Left kidney (tissue), 8 donors: ENCODE measurements at places on chromosomes 1 and 21. TPM values are rescaled to one million over a fixed set of nuclear protein-coding genes. Genes with fewer than 3 reads are reported as not detected.

DNA sequence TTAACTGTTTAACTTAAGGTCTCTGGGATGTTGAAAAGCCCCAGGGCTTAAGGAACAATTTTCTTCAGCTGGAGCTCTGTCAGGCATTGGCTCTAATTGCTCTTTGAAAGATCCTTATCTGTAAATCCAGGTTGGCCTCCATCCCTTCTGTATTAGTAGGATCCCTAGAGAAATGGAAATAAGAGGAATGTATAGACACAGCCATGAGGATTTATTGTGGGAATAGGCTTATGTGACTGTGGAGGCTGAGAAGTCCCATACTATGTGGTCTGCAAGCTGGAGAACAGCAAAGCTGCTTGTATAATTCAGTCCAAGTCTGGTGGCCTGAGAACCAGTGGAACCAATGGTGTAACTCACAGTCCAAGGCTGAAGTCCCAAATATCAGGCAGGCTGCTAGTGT, 47.6 kb upstream of the VAV3 start:
- no peak for DNase-seq

DNA sequence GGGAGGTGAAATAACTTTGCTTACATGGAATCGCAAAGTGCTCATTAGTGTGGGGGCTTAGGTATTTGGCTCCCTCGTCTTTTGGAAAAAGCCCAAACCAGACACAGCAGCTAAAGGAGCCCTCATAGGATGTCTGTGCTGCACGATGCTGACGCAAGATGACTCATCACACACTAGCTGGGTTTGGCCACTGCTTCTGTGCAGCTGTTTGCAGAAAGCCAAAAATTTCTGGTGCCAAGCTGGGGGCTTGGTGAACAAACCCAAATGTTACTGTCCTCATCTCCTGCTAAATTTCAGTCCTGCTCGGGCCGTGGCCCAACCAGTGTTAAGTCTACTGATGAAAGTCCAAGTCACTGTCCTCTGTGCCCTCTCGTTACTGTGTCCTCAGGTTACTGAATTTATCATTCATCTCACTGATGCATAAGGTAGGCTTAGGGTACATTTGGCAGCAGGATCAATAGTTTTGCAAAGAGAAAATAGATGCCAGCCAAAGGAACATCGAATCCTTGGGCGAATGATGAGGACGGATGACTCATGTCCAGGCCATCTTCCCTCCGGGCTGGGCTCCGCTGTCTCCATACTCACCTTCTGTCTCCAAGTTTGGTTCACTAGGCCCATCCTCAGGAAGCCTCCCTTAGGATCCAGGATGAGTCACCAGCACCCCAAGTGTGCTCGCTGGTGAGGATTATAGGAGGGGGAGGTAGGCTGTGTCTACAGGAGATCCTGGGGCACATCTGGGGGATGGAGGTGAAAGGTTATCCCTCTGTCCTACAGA, 177.7 kb downstream of the ADSS2 start:
- no peak for DNase-seq

- no peak for DNase-seq
These were observed 82.0 kb upstream of the RGS1 start for GRCh38 chr1:192493584-192493983.

DNA sequence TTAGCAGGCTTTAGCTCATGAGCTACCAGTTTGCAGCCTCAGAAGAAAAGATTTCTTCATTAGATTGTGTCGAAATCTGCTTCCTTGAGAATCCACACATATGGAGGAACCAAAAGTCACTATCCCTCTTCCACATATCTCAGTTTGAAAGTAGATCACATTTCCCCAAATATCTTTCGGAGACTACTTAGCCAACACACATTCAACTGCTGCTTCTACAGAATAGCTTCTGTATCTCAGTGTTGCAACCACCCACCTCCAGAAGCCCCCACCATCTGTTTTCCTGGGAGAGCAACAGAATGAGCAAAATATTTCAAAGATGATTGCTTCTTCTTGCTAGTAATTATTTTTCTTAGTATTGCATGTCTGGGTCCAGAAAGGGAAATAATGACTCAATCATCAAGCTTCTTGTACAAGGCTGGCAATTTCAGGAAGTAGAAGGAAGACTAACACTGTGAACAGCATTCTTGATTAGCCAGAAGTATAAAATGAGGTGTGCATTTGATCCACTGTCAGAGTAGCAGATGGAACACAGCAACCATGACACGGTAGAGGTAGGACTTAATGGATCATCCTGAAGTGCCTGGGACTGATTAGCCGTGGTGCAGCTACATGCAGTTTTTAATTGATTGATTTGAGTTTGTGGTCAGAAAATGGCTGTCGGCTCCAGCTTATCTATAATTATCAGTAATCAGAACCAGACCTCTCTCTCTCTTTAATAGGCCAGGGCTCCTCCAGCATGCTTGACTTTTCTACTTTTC, 24.9 kb downstream of the ZC3H11B start:
- DNase-seq, result no peak

DNA sequence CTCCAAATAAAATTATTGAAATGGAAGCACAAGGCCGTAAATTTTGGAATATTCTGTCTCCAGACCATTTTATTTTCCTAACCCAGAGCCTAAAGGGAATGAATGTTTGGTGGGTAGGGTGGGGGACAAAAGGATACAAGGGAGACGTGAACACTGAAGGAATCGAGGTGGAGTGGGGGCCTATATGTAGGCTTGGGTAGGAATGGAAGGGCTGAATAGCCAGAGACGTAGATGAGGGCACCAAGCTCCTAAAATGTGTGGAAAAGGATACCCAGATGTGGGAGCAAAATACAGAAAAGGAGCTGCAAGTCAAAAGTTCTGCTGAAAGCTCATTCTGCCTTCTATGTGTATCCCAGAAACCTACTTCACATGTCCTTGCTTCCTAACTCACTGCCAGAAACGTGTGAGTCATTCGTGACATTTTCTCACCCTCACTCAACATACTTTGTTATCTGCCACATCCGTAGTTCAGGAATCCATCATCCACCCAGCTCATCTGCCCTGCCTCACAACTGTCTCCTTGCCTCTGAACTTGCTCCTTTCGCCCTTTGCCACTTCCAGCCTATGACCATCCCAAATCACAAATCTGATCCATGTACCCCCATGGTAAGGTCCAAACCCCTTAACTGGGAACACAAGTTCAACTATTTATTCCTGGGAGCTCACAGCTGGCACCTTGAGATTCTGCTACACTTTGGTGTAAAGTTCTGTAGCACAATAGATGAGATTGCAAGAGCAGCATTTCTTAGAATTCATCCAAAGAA, 84.1 kb upstream of the PRDX6 start:
- DNase-seq, result no peak

Gene FAM3B
- polyA plus RNA-seq, result 18.3 TPM

- no peak for DNase-seq
These were observed 99.0 kb downstream of the KCNN3 start for GRCh38 chr1:154770897-154771594.

- DNase-seq, result no peak
These were observed 176.4 kb downstream of the RPS6KC1 start for GRCh38 chr1:213227458-213227857.

Gene NHLH1
- polyA plus RNA-seq, result 0.22 TPM

- peak; percentile 85 for DNase-seq
These were observed 120.7 kb downstream of the S1PR1 start for GRCh38 chr1:101357444-101357986.

Gene LCE2B
- not detected for polyA plus RNA-seq

- DNase-seq, result no peak
These were observed 595.6 kb upstream of the PKN2 start for GRCh38 chr1:88088481-88088880.

- no peak for DNase-seq
These were observed 6.2 kb downstream of the FH start for GRCh38 chr1:241513378-241513777.

DNA sequence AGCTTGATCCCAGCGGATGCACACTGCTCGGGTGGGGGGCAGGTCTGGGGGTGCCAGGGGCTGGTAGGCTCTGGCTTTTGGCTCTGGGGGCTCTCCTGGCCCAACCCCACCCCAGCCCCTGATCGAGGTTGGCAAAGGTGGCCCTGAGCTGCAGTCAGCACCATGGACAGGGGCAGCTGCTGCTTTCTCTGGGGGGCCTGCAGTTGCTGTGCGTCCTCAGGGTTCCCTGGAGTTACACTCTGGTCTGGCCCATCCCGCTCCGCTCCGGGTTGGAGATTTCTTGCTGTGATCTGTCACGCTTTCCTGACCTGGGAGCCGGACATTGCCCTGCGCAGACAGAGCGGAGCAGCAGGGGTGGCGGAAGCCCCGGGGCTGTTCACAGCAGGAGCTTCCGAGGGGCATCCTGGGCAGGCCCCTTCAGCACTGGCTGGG, 8.0 kb upstream of the PLCH2 start:
- peak; percentile 66 for DNase-seq
